ENCODE measurements at places on chromosomes 2 and 18.

DNA sequence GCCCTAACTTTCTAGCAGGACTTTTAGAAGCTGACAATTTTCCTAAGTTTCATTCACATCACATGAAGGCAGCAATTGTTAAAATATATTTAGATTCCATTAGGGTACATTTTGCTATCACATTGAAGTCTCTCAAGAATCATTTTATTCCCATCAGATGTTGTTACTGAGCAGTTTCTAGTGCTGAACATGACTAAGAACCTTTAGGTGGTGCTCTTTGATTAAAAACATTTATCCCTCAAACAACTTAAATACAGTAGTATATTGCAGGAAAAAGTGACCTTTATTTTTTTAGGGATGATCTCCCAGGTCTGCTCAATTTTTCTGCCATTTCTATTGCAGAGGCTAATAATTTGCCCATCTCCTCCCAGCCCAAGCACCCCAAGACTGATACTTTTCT, 22.9 kb upstream of the NARS1 start:
- H3K27ac ChIP-seq, result no peak overlapping the region
- DNase-seq, result no peak
- no peaks in the 10 kb centered on the region for H3K27me3 ChIP-seq
- H3K4me3 ChIP-seq, result no peak overlapping the region

- no peak for DNase-seq
- H3K27me3 ChIP-seq, result no peaks in the 10 kb centered on the region
- H3K4me1 ChIP-seq, result no peaks in the 10 kb centered on the region
- no peak overlapping the region for H3K4me3 ChIP-seq
- H3K27ac ChIP-seq, result no peak overlapping the region
- H3K36me3 ChIP-seq, result no peaks in the 10 kb centered on the region
Observed at GRCh38 chr18:49585781-49586663, 24.2 kb downstream of the LIPG start.

DNA sequence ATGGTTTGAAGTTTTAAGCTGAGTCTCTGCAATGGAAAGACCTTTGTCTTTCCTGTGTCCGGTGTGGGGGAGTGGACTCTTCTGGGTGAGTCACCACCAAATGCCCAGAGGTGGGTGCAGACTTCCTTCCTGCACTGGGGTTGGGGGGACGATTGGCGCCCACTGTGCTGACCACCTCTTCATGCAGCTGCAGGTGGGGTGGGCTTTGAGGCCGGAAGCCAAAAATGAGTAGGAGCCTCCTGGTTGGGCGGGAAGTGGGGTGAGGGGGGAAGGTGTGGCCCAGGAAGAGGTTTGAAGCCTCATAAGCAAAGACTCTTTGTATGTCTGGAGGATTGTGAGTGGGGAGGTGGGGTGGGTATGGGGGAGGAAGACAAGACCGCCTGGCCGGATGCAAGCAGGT, 27.6 kb downstream of the PAX8 start:
- H3K36me3 ChIP-seq, result no peaks in the 10 kb centered on the region
- no peaks in the 10 kb centered on the region for H3K4me1 ChIP-seq
- no peak overlapping the region for H3K27ac ChIP-seq
- no peak overlapping the region for H3K4me3 ChIP-seq
- DNase-seq, result no peak

- H3K4me1 ChIP-seq, result no peaks in the 10 kb centered on the region
- no peaks in the 10 kb centered on the region for H3K27me3 ChIP-seq
- no peak overlapping the region for H3K27ac ChIP-seq
- H3K36me3 ChIP-seq, result no peaks in the 10 kb centered on the region
- DNase-seq, result no peak
Observed at GRCh38 chr2:13628122-13628521, 911.4 kb downstream of the TRIB2 start.

DNA sequence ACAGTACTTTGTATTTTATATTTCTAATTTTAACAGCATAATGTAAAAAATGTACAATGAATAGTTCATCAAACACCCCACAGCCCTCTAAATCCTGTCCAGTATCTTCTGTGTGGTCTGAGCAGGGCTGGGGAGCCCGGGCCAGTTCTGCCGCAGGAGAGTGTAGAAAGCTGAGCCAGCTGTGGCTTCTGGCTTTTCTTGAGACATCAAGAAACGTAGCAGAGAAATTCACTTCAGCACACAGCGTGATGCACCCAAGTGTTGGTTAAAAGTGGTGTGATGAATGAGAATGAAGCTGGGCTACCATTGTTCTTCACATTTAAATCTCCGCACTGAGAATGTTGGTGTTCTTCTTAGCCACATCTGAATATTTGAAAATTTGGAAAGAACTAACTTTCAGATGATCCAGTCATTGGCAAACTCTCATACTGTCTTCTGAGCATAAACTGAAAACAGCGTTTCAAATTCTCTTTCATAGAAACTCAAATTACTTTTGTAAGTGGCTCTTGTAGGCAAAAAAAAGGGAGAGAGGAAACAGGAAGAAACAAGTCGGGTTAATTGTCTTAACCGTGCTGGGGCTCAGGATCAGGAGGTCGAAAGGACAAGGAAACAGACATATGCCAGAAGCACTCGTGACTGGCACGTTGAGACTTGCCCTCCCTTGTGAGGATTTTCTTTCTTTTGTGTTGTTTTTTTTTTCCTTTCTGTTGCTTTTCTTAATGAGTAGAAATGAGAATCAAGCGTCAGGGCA, 23.4 kb upstream of the TMEM87B start:
- H3K36me3 ChIP-seq, result no peaks in the 10 kb centered on the region
- no peak overlapping the region for H3K4me3 ChIP-seq
- DNase-seq, result no peak
- H3K27ac ChIP-seq, result no peak overlapping the region
- no peaks in the 10 kb centered on the region for H3K27me3 ChIP-seq
- no peaks in the 10 kb centered on the region for H3K4me1 ChIP-seq

DNA sequence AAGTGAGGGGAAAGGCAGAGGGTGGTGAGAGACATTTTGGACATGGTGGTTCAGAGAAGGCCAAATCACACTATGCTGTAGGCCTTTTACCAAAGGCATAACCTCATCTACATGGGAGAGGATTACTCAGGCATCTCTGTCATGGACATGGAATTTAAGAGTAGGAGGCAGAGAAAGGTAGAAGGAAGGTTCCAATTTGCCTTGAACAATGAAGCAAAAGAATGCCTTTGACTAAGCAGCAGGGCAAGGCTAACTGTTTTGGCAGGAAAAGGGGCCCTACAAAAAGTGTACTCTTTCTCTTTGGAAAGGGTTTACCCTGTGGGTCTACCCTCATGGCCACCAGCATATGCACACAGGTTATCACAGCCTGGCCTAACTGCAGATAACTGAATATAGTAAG, 45.6 kb upstream of the RNU4ATAC start:
- no peak overlapping the region for H3K4me3 ChIP-seq
- no peak for DNase-seq
- no peaks in the 10 kb centered on the region for H3K27me3 ChIP-seq

GRCh38 chr2:145038041-145038525, 518.2 kb upstream of the ZEB2 start:
- no peak overlapping the region for H3K27ac ChIP-seq
- no peaks in the 10 kb centered on the region for H3K36me3 ChIP-seq
- no peak overlapping the region for H3K4me3 ChIP-seq
- H3K4me1 ChIP-seq, result no peaks in the 10 kb centered on the region
- no peak for DNase-seq

DNA sequence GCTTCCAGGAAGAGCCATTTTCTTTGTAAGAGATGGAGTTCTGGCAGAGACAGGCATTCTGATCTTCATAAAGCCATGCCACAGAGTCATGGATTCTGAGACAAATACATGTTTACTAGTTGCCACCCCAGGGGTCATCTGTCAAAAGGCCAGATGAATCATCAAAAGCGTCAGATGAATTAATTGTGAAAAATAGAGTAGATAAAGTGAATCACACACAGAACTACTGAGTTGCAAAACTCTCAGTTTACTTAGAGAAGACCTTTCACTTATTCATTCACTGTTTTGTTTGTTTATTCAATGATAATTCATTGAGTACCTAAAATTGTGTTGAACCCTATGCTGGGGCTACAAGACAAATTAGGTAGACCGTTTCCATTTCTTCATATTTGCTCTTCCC, 157.7 kb upstream of the SERPINE2 start:
- no peaks in the 10 kb centered on the region for H3K4me1 ChIP-seq
- no peak for DNase-seq
- no peak overlapping the region for H3K27ac ChIP-seq
- H3K4me3 ChIP-seq, result no peak overlapping the region
- H3K36me3 ChIP-seq, result no peaks in the 10 kb centered on the region
- peaks cover 2% of the 10 kb centered on the region for H3K27me3 ChIP-seq

GRCh38 chr18:10047237-10047636, 133.4 kb downstream of the VAPA start:
- H3K4me3 ChIP-seq, result no peak overlapping the region
- no peaks in the 10 kb centered on the region for H3K27me3 ChIP-seq
- peaks cover 2% of the 10 kb centered on the region for H3K4me1 ChIP-seq
- DNase-seq, result no peak

- H3K4me1 ChIP-seq, result peaks cover 1% of the 10 kb centered on the region
- no peaks in the 10 kb centered on the region for H3K36me3 ChIP-seq
- no peak overlapping the region for H3K4me3 ChIP-seq
Observed at GRCh38 chr2:144162652-144163051, 357.3 kb downstream of the ZEB2 start.

- H3K36me3 ChIP-seq, result no peaks in the 10 kb centered on the region
- DNase-seq, result no peak
- H3K4me3 ChIP-seq, result no peak overlapping the region
- H3K4me1 ChIP-seq, result peaks cover 6% of the 10 kb centered on the region
- no peaks in the 10 kb centered on the region for H3K27me3 ChIP-seq
Observed at GRCh38 chr2:191180276-191180675, 29.5 kb upstream of the STAT4 start.

DNA sequence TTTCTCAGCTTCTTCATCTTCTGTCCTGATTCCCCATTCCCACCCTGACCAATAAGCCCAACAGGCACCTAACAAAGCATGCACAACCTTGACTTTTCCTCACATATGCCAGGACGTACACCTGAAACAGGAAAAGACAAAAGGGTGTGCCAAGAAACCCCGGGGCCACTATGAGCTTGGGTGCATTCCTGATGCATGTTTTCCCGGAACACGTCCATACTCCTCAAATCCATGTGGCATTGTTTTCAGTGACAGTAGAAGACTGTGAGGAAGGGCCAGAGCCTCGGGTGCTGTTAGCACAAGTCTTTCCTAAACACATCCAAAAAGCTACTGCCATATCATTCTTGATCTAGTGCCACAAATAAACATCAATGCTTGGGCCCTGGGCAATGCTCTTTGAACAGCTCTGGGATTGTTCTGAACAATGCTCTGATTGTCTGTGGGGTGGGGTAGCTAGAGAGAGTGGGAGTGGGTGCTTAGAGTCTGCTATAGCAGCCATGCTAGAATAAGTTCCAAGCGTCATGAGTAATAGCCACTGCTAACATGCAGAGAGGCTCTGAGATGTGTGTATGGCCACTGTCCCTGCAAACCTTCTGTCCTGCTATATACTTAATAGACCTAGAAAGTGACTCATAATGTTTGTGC, 181.7 kb upstream of the CRIM1 start:
- H3K27ac ChIP-seq, result no peak overlapping the region
- no peaks in the 10 kb centered on the region for H3K36me3 ChIP-seq
- H3K27me3 ChIP-seq, result no peaks in the 10 kb centered on the region

GRCh38 chr2:45436456-45436855, 174.6 kb downstream of the SRBD1 start:
- DNase-seq, result no peak
- H3K27ac ChIP-seq, result no peak overlapping the region
- H3K36me3 ChIP-seq, result no peaks in the 10 kb centered on the region
- H3K27me3 ChIP-seq, result no peaks in the 10 kb centered on the region
- no peak overlapping the region for H3K4me3 ChIP-seq

DNA sequence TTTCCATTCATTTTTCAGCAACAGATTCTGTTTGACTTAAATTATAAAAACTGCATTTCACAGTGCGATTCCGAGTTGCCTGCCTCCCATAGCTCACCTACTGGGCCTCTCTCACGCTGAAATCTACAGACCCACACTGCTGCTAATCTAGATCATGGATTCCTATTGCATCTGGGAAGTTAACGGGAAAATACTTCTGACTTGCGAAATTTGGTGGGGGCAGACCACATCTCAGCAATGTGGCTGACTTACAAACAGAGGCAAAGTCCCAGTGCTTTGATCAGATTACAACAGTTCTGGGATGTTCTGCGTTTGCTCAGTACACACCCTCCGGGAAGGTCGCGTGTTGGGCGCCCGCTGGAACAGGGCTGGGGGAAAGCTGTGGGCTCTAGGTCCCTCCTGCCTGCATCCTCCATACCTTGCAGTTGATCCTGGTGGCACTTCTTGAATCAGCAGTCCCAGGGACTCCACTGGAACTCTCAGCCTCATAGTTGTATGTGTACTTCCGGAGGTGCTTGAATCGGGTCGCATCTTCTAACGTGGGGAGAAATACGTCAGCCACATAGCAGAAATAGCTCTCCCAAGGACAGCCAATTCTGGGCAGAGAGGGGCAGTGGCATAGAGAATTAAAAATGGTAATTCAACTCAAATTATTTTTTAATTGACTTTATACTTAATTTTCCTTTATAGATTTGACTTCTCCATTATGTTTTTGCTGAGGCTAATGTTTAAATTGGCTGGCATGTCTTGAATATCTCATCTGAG, 1.7 kb downstream of the APOB start:
- DNase-seq, result no peak
- H3K36me3 ChIP-seq, result no peaks in the 10 kb centered on the region
- no peaks in the 10 kb centered on the region for H3K27me3 ChIP-seq
- no peak overlapping the region for H3K27ac ChIP-seq
- peaks cover 1% of the 10 kb centered on the region for H3K4me1 ChIP-seq

GRCh38 chr2:225893151-225893550, 493.6 kb downstream of the NYAP2 start:
- no peak overlapping the region for H3K4me3 ChIP-seq
- H3K36me3 ChIP-seq, result no peaks in the 10 kb centered on the region
- no peaks in the 10 kb centered on the region for H3K4me1 ChIP-seq
- no peaks in the 10 kb centered on the region for H3K27me3 ChIP-seq
- no peak overlapping the region for H3K27ac ChIP-seq
- DNase-seq, result no peak

GRCh38 chr2:53033411-53033810, 734.2 kb upstream of the CHAC2 start:
- DNase-seq, result no peak
- no peak overlapping the region for H3K27ac ChIP-seq
- no peaks in the 10 kb centered on the region for H3K27me3 ChIP-seq
- H3K36me3 ChIP-seq, result no peaks in the 10 kb centered on the region
- no peaks in the 10 kb centered on the region for H3K4me1 ChIP-seq
- H3K4me3 ChIP-seq, result no peak overlapping the region

- no peaks in the 10 kb centered on the region for H3K36me3 ChIP-seq
- no peaks in the 10 kb centered on the region for H3K4me1 ChIP-seq
- no peak overlapping the region for H3K27ac ChIP-seq
- no peak overlapping the region for H3K4me3 ChIP-seq
Observed at GRCh38 chr2:143229411-143229810, 100.2 kb downstream of the ARHGAP15 start.

GRCh38 chr2:134861173-134861572, 22.8 kb downstream of the ACMSD start:
- no peaks in the 10 kb centered on the region for H3K27me3 ChIP-seq
- no peak overlapping the region for H3K4me3 ChIP-seq
- no peaks in the 10 kb centered on the region for H3K36me3 ChIP-seq
- no peak for DNase-seq
- H3K27ac ChIP-seq, result no peak overlapping the region

DNA sequence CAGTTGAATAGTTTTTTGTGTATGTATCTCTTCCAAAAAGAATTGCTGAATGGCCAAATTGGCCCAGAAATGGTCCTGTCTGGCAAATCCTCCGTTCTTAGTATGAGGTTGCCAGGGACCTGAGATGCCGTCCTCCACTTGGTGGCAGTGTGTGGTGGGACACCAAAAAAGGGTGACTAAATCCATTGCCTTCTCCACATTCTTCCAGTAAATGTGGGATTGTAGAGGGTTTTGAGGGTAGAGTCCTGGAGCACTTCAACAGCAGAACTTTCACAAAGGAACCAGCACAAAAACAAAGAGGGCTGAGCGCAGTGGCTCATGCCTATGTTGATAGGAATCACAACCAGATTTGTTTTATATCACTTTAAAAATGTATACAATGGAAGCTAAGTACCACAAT, 199.9 kb downstream of the BCL2 start:
- H3K36me3 ChIP-seq, result no peaks in the 10 kb centered on the region
- H3K4me3 ChIP-seq, result no peak overlapping the region
- H3K4me1 ChIP-seq, result no peaks in the 10 kb centered on the region
